ENCODE measurements at places on chromosomes 12 and 14.

DNA sequence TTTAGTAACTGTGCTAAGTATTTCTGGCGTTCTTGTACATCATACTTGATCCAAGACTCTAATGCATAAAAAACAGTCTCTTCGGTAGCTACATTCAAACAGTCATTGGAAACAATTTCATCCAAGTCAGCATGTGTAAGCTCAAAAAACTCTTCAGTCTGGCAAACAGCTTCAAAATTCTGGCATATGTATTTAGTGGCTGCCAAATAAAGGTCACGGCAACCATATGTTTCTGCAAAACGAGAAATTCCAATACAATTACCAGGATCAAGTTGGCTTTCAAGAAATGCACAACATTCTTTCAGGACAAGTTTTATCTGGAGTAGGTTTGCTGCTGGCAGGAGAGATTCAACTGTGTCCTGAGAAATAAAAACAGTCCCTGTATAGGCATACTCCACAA lies 16.5 kb downstream of the KLHL28 start:
- DNase-seq: no peak

- DNase-seq: no peak
Measured at GRCh38 chr12:59316938-59317337, 278.9 kb upstream of the SLC16A7 start.

DNA sequence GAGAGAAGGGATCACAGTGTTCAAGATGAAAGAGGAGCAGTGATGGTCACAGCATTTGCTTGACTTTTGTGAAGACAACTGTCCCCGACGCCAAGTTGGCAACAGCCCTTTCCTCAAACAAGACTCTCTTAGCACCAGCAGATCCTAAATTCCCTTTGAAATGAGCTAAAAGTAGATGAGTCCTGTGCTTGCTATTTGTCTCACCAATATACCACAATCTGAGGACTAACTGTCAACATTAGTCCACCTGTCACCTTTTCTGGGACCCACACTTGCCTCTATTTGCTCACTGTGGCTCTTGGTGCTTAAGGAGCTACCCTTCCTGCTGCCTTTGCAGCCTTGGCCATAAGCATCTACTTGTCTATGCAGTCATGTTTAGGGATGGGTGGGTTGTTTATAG lies 47.4 kb upstream of the COL2A1 start:
- DNase-seq: no peak

GRCh38 chr14:78091361-78091760 lies 78.8 kb upstream of the NRXN3 start:
- peak; percentile 16 for DNase-seq

GRCh38 chr14:64721391-64721791 lies 17.2 kb downstream of the PLEKHG3 start:
- DNase-seq: peak; percentile 57

GRCh38 chr14:22865424-22866405 lies 5.8 kb upstream of the LRP10 start:
- no peak for DNase-seq

DNA sequence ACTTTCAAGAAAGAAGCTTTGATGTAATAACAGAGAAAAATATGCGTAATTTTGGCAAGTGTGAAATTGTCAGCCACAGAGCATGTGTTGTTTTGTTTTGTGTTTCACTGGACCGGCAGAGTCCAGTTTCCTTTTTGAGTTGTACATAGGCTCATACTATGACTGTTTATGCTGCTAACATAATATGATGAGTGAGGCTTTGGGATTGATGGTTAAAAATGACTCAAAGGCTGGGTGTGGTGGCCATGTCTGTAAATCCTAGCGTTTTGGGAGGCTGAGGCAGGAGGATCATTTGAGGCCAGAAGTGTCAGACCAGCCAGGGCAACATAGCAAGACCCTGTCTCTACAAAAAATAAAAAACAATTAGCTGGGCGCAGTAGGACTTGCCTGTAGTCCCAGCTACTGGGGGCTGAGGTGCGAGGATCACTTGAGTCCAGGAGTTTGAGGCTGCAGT lies 487.9 kb downstream of the PCNX1 start:
- no peak for DNase-seq

- DNase-seq: no peak
Measured at GRCh38 chr12:6548966-6549683, 6.7 kb downstream of the IFFO1 start.

- DNase-seq: no peak
Measured at GRCh38 chr14:26289891-26290486, 307.8 kb downstream of the NOVA1 start.

DNA sequence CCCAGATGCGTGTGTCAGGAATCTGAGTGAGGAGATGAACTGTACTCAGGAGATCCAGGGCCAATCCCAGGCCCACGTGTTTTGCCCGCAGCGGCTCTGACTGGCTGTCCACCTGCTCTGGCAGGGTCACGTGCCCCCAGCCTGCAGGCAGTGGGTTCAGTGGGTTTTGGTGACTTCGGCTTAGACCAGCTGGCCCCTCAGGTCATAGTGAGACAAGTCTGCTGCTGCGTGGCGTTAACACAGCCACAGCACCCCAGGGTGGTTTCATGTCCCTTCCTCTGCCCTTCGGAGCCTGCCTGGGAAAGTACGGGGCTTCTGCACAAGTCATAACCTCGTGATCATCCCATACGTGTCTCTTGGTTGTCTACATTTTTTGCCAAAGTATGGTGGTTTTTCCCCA lies 2.6 kb downstream of the FBRSL1 start:
- no peak for DNase-seq

GRCh38 chr14:94593376-94593748 lies 12.1 kb downstream of the SERPINA5 start:
- no peak for DNase-seq

GRCh38 chr14:31968956-31969698 lies 108.0 kb upstream of the ARHGAP5 start:
- DNase-seq: no peak

DNA sequence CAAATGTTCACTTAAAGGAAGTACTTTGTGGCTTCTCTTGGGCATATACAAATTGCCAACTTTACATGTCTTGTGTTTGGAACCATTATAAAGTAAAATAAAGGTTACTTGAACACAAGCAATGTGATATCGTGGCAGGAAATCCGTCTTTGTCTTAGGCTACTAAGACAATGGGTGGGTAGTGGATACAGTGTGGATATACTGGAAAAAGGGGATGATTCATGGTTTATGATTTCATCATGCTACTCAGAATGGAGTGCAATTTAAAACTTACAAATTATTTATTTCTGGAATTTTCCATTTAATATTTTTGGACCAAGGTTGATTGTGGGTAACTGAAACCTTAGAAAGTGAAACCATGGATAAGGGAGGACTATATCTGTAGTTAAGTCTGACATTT lies 48.4 kb downstream of the MYRFL start:
- DNase-seq: no peak

DNA sequence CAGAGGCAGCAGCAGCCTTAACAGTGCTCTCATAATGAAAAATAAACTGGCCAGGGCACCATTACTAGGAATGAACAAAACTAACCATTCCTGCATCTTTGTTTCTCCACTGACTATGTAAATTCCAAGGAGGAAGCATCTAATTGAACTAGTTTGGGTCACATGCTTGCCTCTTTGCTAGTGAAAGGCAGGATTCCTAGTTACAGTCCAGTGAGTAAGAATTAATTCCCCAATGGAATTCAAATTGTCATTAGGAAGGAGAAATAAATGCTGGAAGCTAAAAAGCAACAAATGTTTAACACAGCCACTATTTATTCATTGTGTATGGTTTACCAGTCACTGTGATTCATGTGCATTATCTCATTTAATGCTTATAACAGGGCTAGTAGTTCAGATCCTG lies 316.0 kb downstream of the CCDC91 start:
- peak; percentile 4 for DNase-seq

DNA sequence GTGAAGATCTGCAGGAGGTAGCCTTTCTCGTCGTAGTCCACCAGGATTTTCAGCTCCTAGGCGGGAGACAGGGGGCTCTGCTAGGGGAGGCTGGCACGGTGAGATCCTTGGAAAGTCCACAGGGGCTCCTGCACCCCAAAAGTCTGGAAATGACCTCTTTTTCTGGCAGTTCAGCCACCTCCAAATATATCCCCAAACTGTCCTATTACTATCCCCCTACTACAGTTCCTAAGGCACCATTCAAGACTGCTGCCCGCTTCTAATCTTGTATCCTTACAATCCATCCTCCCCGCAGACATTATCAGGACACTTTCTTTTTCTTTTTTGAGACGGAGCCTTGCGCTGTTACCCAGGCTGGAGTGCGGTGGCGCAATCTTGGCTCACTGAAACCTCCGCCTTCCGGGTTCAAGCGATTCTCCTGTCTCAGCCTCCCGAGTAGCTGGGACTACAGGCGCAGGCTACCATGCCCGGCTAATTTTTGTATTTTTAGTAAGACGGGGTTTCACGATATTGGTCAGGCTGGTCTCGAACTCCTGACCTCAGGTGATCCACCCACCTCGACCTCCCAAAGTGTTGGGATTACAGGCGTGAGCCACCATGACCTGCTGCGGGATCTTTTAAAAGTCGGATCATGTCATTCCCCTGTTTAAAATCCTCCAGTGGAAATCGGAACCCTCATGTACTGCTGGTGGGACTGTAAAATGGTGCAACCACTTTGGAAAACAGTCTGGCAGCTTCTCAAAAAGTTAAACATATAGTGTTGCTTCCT lies 18.5 kb downstream of the HPD start:
- no peak for DNase-seq

- no peak for DNase-seq
Measured at GRCh38 chr14:102373110-102373509, 10.4 kb downstream of the TECPR2 start.

- no peak for DNase-seq
Measured at GRCh38 chr12:26043135-26044006, 81.5 kb downstream of the BHLHE41 start.

DNA sequence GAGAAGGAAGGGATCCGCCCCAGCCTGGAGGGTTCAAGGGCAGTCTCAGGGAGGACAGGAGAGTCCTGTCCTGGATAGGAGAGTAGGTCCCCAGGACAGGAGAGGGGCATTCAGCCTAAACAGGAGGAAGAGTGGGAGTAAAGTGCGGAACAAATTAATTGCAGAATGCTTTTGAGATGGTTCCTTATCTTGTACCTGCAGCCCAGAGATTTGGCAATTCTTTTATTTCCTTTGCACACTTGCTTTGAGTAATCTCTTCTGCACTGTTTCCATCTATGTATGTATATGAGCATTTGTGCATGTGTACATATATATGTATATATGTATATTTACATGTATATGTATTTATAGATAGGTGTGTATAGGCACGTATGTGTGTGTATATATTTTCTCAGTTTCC lies 22.7 kb downstream of the PLEK2 start:
- DNase-seq: no peak

DNA sequence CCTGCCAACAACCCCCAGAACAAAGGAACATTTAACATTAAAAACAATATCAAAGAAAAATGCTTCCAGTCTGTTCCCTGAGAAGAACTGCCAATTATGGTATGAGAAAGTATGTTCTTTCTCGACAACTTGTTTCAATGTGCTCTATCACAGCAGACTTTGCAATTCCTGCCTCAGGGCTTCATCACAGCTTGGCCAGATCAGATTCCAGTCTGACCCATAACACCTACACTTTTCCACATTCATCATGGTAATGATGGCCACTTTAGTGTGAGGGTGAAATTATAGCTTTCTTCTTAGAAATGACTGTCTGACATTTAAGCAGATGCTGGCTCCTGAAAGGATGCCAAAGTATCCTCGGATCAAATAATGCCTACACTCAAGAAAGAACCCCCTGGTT lies 17.0 kb downstream of the NEK9 start:
- DNase-seq: no peak

GRCh38 chr14:66944872-66945271 lies 244.4 kb upstream of the GARIN2 start:
- DNase-seq: peak; percentile 47

- DNase-seq: peak; percentile 68
Measured at GRCh38 chr12:7113389-7113871, 4.4 kb upstream of the C1RL start.

DNA sequence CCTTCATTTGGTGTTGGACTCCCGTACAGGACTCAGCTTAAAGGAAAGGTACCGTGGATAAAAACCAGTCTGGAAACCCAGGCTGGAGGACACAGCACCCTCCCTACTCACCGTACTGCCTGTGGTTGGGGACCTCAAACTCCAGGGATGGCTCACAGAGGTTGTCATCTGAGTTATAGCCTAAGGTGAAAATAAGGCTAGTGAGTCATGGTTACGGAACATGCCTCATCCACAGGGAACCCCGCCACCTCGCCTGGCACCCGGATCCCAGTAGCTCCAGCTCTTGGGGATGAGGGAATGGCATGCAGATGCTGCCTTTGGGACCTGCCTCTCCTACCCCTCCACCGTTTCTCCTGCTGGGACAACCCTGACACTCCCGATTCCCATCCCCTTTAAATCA lies 36.8 kb upstream of the GPR68 start:
- no peak for DNase-seq

DNA sequence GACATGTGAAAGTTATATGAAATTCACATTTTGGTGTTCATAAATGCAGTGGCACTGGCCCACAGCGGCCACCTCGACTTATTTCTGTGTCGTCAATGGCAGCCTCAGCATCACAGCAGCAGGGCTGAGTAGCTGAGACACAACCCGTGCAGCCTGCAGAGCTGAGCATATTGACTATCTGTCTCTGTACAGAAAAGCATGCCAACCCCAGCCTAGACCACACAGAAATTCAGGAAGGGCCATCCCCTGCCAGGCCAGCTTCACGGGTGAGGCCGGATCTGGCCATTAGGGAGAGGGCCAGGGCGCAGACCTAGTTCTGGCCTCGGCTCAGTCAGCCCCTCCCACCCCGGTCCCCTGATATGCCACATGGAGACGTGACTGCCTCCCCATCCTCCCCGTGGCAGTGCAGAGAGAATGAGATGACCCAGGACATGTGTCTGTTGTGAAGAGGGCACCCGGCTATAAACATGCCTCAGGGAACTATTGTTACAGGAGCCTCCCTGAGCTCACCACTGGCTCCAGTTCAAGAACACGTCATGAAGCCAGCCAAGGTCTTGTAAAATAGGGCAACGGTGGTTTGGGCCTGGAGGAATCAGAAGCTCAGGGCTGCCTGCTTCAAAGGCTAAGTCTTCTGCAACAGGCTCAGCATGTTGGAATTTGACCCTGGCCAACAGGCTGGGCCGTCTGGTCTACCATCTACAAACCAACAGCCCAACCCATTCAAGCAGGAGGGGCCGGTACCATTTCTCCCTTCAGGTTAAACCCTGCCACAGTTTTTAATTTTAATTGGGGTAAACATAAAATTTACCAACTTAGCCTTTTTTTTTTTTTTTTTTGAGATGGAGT lies 25.5 kb downstream of the SCARB1 start:
- DNase-seq: peak; percentile 70

- DNase-seq: no peak
Measured at GRCh38 chr14:93332397-93332852, 411 bp downstream of the BTBD7 start.

- no peak for DNase-seq
Measured at GRCh38 chr14:94474581-94475031, 1.4 kb downstream of the SERPINA9 start.

DNA sequence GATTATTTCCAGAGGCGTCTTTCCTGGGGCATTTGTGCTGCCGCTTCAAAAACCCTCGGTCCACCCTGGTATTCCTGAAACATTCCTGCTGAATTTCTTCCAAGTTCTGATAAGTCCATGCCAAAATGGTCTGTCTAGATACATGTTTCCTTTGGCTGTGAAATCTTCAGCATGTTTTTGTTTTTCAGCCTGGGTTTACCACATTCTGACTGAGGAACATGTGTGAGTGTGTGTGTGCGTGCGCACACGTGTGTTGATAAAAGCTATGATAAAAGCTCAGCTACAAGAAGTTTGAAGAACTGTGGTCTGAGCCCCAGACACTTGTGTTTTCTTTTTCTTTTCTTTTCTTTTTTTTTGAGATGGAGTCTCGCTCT lies 22.4 kb downstream of the ANKRD9 start:
- DNase-seq: peak; percentile 41

GRCh38 chr12:69059465-69060457 lies 126.8 kb upstream of the CPM start:
- DNase-seq: no peak
